ENCODE measurements at places on chromosomes 12 and 14. TPM values are rescaled to one million over a fixed set of nuclear protein-coding genes. Genes with fewer than 3 reads are reported as not detected.

The RND1 gene
- 4.1 TPM for total RNA-seq

The GPR65 gene
- total RNA-seq = under 0.01 TPM

The RBMS2 gene
- 35.1 TPM for total RNA-seq

The PMCH gene
- not detected for total RNA-seq

The ACSM4 gene
- not detected for total RNA-seq

The LRTM2 gene
- total RNA-seq = not detected

The SERPINA5 gene
- total RNA-seq = 0.15 TPM

The CPM gene
- 4.3 TPM for total RNA-seq

The FOXN4 gene
- total RNA-seq = not detected

The FOXG1 gene
- not detected for total RNA-seq

The LTBR gene
- 135 TPM for total RNA-seq

The ACTR6 gene
- total RNA-seq = 13.5 TPM

The HCAR2 gene
- total RNA-seq = not detected

The GPR68 gene
- total RNA-seq = 2.2 TPM

The TAS2R7 gene
- total RNA-seq = not detected
